ENCODE measurements at places on chromosomes 7 and 10.
A peak's percentile ranks its signal among the peaks of the same experiment; 100 is the strongest.

- peak; percentile 30 for DNase-seq
Measured at GRCh38 chr7:148687555-148687954, 11.1 kb upstream of the CUL1 start.

GRCh38 chr10:19628767-19629560 is 187.3 kb upstream of the PLXDC2 start:
- peak; percentile 39 for DNase-seq

GRCh38 chr7:41205600-41205999 is 497.3 kb downstream of the INHBA start:
- no peak for DNase-seq

DNA sequence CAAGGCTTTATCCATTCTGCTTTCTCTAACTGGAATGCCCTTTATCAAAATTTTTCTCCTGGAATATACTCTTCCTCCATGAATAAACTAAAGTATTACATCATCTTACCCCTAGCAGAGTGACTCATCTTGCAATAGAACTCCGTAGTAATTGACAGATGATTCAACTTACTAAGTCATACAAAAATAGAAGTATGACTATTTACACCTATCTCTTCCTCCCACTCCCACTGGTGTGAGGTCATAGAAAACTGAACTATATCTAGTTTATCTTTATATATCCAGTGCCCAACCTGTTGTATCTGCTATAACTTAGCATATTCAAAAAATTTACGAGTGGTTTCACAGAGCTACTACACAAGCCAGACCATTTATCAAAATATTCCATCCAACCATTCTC is 26.1 kb downstream of the ABCB1 start:
- DNase-seq, result peak; percentile 60

DNA sequence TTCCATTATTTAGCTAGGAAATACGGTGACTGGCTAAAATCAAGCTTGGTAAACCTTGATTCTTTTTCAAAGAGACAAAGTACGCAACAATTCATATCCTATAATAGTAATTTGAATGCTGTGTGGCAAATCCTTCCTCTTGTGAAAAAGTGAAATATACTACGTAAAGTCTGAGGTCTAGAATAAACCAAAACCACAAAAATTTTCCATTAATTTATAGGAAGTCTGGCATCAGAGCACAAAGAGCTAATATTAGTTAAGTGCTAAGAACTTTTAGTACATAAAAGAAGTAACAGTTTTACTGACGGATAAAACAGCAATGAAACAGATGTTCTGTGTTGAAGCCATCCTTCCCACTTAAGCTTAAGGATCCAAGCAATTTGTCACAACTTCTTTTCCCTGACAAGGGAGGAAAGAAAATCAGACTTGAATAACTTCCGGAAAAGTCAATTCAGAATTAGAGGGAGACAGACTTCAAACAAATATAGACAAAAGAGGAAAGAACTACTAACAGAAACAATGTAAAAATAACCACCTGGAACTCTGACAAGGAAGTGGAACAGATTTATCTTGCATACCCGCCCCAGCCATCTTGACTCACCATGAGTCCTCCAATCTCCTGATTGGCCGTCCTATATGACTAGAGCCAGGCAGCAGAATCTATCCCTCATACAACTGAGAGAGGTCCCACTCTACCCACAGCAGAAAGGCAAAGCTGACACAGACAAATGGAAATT is 34.6 kb downstream of the RHEB start:
- peak; percentile 80 for DNase-seq

- DNase-seq, result no peak
Measured at GRCh38 chr7:51455948-51456347, 139.3 kb upstream of the COBL start.

DNA sequence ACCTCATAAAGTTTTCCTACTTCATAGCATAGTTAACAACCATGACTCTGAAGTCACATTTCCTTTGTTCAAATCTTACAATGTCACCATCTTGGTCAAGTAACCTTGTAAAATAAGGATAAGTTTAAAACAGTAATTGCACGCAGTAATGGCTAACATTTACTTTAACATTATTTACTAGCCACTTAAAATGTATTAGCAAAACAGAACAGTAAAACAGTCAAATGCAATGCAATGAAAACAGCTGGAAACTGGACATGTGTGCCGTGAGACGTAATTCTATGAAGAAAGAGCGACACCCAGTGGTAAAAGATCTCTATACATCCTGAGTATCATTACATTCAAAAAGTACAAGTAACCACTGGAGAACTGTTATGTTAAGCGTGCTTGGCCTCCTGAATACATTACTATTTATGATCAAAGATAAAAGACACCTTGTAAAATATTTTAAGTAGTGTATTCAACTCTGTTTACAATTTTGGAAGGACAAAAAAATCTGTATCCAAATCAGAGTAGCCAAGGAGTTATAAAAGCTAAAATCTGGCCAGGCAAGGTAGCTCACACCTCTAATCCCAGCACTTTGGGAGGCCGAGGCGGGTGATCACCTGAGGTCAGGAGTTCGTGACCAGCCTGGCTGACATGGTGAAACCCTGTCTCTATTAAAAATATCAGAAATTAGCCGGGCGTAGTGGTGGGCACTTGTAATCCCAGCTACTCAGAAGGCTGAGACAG is 27.2 kb downstream of the ATE1 start:
- peak; percentile 76 for DNase-seq

DNA sequence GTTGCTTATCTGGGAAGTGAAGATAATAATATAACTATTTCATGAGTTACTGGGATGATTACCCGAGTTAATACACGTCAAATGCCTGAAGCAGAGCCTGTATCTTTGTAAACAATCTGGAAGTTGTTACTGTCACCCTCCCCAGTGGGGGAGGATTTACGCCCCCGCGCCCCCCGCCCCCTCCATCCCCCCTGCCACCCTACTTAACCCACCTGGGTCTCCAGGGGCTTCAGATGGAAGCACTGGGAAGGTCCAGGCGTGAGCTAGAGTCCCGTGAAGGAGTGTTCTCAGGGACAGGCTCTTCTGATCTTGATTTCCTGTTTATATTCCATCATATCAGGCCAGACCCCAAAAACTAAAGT is 691 bp upstream of the PPA1 start:
- no peak for DNase-seq

DNA sequence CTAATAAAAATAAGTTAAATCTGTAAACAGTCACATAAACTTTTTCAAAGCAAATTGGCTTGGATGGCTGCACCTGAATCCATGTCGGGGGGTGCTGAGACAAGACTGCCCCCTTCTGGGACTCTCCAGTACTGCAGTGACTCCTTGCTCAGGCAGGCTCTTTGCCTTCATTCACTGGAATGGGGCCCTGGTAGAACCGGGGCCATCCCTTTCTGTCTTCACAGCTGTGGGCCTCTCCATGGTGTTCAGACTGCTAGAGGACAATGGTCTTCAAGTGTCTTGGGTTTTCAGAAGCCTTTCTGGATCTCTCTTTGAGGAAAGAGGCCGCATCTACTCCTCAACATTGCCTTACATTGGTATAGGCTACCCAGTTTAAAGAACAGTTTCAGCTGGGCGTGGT is 16.1 kb upstream of the IMPDH1 start:
- peak; percentile 57 for DNase-seq

- DNase-seq, result no peak
Measured at GRCh38 chr7:138934367-138934766, 46.8 kb downstream of the KIAA1549 start.

GRCh38 chr7:92997152-92997551 is 120.6 kb downstream of the SAMD9 start:
- no peak for DNase-seq

Data from astrocyte of the spinal cord (primary cell).